Activated CD8-positive, alpha-beta memory T cell treated with anti-CD3 and anti-CD28 coated beads, Interleukin-2, amount 50 U/mL, for 4 hours (primary cell): ENCODE measurements at places on chromosomes 11 and 22.
A peak's percentile ranks its signal among the peaks of the same experiment; 100 is the strongest.

- no peak for DNase-seq
Observed at GRCh38 chr11:62333768-62334167, 3.5 kb upstream of the ASRGL1 start.

GRCh38 chr11:32586576-32587190 lies 3.1 kb downstream of the EIF3M start:
- DNase-seq, result no peak

DNA sequence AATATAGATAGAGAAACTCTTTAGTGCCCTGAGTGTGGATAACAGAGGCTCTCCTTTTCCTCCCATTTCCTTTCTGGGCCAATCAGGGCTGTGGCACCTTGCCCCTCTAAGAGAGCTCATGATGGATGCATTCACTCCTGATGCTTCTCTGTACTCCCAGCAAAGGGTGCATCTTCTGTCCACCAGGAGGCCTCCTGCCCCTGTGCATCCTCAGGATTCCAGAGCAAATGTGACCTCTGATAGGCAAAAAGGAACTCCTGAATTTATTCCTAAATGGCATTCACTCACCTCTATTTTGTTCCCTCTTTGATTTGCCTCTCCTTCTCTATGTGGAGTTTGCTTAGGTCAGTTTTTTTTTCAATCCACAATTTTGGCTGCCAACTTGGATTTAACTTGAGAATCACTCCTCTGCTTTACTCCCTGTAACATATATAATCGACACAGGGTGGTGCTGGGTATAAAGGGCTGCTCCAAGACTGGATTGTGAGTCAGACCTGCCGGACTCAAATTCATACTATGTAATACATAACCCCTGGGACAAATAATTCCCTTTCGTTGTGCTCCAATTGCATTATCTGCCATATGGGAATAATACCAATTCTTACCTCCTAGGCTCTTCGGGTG lies 1.1 kb upstream of the MRGPRX4 start:
- DNase-seq, result no peak

GRCh38 chr11:74909385-74909784 lies 39.5 kb downstream of the XRRA1 start:
- DNase-seq, result no peak

DNA sequence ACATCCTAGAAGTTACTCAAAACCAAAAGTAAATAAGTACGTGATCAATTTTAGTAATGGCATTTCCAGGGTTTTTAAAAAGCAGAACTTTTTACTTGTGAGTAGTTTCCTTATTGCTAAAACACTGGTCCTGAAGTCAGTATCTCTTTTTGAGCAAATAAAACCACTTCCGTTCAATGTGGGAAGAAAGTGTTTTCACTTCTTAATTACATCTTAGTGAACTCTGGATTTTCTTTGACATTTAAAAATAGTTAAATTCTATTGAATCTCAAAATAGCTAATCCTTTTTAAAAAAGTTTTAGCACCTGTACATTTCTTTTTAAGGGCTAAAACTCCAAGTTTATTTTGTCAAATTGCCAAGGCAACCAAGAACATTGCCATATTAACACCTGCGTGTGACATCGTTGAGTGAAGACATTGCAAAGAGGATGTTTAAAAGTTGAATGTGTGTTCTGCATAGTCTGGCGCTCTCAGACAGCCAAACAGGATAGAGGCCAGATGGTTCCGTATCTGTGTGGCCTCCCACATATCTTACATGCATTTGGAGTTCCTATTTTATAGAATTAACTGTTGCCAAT lies 17.2 kb upstream of the OR5B21 start:
- DNase-seq, result no peak

- DNase-seq, result no peak
Observed at GRCh38 chr11:33171251-33171650, 10.0 kb upstream of the CSTF3 start.

DNA sequence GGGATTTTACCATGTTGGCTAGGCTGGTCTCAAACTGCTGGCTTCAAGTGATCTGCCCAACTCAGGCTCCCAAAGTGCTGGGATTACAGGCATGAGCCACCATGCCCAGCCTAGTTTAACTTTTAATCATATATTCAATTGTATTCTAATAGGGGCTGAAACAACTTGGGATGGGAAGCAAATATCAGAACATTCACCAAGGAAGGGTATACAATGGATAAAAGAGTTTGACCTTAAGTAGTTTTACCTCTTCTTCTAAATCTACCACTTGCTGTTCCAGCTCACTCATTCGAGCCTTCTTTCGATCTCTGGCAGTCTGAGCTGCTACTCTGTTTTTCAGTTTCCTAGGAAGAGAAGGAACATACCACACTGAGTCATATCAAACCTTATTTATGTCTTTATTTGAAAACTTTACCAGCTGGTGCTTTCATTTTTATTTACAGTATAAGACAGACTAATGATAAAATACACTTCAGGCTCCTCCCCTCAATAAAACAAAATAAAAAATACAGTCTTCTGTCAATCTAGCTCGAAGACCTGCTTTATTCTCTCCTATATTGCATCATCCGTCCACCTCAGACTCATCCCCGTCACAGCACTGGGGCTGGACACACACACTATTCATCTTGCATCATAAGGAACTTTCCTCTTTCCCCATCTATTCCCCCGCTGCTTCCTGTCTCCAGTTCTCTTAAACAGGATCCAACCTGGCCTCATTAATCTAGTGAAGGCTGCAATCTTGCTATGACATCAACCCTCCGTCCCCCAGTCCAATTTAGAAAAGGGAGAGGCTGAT lies 1.4 kb downstream of the XBP1 start:
- DNase-seq, result no peak

GRCh38 chr11:69965821-69966582 lies 112.1 kb upstream of the ANO1 start:
- DNase-seq, result no peak

GRCh38 chr11:118918128-118918685 lies 7.5 kb downstream of the BCL9L start:
- DNase-seq, result no peak

- no peak for DNase-seq
Observed at GRCh38 chr22:35349368-35349703, 31.6 kb upstream of the HMOX1 start.

GRCh38 chr11:12144330-12145174 lies 34.2 kb downstream of the MICAL2 start:
- no peak for DNase-seq

DNA sequence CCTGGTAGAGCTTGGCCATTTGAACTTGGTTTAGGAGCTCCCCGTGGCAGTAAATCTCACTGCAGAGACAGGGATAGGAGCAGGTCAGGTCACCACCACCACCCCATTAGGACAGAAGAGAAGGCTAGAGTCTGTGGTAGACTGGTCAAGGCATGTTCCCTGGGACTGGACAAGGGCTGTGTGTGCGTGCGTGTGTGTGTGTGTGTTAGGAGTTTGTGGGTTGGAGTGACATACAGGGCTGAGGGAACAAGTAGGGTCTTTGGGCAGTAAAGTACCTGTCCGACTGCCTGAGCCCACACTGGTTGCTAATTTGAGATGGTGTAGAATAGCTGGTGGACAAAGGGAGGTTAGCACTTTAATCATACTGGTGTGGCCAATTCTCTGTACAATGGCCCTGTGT lies 16.1 kb downstream of the TREH start:
- DNase-seq, result no peak

- DNase-seq, result no peak
Observed at GRCh38 chr11:64253043-64253442, 1.7 kb downstream of the PLCB3 start.

DNA sequence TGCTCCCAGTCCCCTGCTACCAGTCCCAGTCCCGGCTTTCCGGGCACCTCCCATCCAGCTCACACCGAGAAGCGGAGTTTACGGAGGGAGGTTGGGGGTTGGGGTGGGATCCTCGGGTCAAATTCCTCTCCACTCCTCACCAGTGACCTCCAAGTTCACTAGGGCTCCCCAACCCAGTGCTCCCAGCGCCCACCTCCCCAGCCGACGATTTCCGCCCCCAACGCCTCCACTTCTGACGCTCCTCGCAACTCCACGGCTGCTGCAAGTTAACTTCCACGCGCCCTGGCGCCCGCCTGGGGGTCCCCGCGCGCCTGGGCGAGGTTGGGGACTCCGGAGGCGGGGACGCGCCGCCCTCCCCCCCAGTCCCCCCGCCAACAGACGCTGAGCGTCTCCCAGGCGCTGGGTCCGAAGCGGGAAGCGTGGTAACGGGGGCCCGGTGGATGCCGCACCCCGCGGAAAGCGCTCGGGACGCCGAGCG lies 526 bp downstream of the TPST2 start:
- DNase-seq, result peak; percentile 56

- no peak for DNase-seq
Observed at GRCh38 chr11:79045800-79046304, 395.0 kb downstream of the TENM4 start.

DNA sequence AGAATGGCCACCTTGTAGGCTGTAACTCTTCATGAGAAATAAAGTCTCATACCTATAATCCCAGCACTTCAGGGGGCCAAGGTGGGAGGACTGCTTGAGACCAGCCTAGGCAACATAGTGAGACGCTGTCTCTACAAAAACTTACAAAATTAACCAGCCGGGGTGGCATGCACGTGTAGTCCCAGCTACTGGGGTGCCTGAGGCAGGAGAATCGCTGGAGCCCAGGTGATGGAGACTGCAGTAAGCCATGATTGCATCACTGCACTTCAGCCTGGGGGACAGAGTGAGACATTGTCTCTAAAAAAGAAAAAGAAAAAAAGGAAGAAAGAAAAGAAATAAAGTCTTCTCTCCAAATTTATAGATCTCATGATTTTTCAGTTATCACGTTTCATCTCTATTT lies 4.2 kb upstream of the SLCO2B1 start:
- DNase-seq, result no peak

GRCh38 chr22:37024339-37025157 lies 5.0 kb downstream of the MPST start:
- no peak for DNase-seq

DNA sequence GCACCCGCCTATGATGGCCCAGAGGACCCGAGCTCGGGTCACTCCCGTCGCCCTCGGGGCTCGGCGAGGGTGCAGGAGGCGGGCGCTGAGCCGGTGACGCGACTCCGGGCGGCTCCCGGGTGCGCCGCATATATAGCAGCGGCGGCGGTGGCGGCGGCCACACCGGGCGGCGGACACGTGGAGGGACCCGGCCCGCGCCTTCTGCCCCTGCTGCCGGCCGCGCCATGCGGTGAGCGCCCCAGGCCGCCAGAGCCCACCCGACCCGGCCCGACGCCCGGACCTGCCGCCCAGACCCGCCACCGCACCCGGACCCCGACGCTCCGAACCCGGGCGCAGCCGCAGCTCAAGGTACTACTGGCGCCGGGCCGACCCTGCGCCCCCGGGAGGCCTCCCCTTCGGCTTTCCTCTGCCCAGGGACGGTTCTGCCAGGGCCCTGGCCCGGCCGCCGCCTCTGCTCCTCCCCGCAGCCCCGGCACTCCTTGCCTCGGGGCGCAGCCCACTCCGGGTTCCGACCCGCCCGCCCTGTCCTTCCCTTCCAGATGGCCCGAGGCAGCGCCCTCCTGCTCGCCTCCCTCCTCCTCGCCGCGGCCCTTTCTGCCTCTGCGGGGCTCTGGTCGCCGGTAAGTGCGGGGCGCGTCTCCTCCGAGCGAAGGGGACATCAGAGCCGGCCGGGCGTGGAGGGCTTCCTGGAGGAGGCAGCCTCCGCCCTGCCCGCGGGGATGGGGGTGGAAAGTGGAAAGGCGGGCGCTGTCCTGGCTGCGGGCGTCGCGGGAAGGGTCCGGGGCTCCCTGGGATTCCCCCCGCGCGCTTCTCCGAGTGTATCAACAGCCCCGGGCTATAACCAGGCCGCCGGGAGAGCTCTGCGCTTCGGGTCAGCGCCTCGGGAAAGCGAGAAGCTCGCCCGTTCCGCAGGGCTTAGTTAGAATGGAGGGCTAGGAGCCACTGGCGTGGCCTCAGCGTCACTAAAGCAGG lies at the start of gene GAL:
Gene GAL, plus strand, starts transcription at position 160 of the 972 bp plus-strand sequence. Its CDS starts 380 bp downstream, at position 540.
- DNase-seq, result no peak

DNA sequence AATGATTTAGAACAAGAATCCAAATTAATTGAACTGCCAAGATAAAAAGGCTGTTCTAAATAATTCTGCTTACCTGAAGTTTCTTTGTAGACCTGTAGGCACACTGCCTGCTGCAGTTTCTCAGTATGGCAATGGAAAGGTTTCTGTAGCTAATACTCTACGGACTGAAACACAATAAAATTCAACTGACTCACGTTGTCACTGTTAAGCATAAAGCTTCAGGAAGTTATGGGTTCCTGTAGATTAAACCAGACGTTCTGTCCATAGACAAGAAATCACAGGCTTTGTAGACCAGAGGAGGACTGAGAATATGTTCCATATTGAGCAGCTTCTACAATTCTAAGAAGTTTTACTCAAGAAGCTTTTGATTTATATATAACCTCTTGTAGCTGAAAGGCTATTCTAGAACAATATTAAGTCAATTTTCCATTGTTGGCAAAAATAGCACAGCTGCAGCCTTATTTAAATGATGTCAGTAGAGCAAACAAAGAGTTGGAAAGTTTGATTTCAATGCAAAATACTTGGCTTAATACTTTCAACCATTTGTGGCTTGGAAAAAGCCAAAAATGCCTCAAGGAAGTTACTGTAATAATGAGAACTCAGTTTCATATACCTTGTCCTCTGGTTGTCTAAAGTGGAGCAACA lies at the start of gene GLYATL2:
Gene GLYATL2, minus strand, starts transcription at position 344 of the 645 bp plus-strand sequence. CDS start 5,092 bp downstream, outside the sequence.
- DNase-seq, result no peak

- no peak for DNase-seq
Observed at GRCh38 chr11:7546324-7546791, 32.6 kb downstream of the PPFIBP2 start.

DNA sequence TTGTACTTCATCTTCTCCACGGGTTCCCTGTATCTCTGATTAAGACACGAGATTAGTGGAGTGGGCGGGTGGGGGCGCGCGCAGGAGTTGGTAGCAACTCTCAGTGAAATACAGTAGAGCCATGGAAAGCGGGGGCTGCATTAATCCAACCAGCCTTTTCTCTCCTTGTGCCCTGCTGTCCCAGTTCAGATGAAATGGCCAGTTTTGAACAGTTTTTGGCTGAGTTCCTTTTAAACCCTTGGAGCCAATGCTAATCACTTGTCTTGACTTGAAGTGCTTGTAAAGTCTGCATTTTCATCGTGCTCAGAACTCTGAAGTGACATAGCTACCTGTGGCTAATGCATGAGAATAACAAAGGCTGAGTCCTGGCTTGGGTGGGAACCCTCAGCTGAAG lies 734 bp upstream of the TMEM123 start:
- DNase-seq, result peak; percentile 50

- DNase-seq, result no peak
Observed at GRCh38 chr11:33730716-33731115, 5.5 kb downstream of the CD59 start.

DNA sequence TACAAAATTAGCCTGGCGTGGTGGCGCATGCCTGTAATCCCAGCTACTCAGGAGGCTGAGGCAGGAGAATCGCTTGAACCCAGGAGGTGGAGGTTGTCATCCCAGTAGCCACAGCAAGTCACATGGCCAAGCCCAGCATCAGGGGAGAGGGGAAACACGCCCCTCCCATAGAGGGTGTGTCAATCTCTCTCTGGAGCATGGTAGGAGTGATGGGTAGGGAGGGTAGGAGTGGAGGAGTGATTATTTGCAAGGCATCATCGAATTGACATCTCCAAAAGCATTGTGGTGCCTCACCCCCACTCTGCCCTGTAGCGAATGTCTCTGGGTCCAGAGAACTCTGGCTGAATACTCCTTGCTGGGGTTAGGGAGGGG lies 6.1 kb upstream of the SSTR3 start:
- no peak for DNase-seq
